ENCODE measurements at places on chromosomes 13 and 19.

DNA sequence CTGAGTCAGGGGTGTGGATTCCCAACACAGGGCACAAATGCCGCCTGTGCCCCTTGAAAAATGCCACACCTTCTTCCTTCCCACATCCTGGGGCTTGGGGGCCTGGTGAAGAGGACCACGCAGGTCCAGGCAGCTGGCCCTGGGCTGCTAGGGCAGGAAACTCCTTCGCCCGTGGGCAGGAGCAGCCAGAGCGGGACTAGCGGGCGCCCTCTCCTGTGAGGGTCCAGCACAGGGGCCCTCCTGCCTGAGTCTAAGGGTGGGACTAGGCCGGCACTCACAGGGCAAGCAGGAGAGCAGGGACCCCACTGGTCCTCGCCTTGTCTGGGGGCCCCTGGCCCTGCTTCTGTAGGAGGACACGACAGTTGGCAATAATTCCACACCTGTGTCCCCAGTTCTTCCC is 7.5 kb upstream of the CEBPA start:
- DNase-seq, result no peak

GRCh38 chr13:99359528-99359927 is 52.3 kb upstream of the GPR183 start:
- no peak for DNase-seq

- DNase-seq, result no peak
Measured at GRCh38 chr13:60000081-60000480, 163.6 kb downstream of the DIAPH3 start.

- no peak for DNase-seq
Measured at GRCh38 chr13:59043016-59043415, 1120.7 kb downstream of the DIAPH3 start.
